ENCODE measurements at places on chromosomes 6 and 20.

DNA sequence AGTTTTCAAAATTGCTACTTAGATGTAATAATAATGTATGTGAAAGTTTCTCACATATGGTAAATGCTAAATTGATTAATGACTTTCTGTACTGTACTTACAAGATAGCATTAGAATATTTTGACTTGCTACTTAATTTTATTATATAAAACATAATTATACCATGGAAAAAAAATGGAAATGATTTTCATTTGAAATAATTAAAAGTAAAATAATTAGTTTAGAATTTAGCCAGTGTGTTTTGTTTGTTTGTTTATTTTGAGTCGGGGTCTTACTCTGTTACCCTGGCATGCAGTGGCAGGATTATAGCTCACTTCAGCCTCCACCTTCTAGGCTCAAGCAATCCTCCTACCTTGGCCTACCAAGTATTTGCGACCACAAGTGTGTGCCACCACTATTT is 7.1 kb downstream of the STXBP5 start:
- DNase-seq = no peak

- no peak for DNase-seq
Measured at GRCh38 chr20:1330075-1330830, 1.3 kb upstream of the SDCBP2 start.

DNA sequence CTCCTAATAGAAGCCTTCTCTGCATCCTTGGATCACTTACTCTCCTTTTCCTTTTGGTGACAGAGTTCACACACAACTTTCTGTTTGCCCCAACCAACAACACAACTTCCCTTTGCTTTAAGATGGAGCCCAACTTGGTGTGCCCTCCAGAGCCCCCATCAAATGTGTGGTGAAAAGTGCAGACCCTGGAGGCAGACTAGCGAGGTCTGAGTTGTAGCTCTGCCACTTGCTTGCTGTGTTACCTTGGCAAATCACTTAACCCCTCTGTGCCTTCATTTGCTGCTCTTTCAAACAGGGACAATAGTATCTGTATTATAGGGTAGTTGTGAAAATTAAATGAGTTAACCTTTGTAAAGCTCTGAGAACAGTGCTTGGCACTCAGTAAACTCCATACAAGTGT is 34.3 kb upstream of the CCN6 start:
- no peak for DNase-seq

DNA sequence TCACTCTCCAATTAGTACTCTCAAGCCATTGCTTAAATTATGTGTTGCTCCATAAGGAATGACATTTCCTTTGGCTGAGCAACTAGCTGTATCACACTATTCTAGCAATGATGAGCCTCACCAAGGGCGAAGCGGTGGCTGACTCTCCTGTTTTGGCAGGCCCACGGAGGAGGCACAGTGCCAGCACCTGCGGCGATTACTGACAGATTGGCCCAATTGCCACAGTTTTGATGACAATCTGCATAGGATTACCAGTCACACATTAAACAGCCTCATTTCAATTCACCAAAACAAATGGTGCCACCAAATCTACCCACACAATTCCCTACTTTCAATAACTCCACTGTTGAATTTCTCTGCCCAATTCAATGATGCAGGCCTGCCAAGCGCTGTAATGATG is 286.9 kb downstream of the PTPRK start:
- no peak for DNase-seq

DNA sequence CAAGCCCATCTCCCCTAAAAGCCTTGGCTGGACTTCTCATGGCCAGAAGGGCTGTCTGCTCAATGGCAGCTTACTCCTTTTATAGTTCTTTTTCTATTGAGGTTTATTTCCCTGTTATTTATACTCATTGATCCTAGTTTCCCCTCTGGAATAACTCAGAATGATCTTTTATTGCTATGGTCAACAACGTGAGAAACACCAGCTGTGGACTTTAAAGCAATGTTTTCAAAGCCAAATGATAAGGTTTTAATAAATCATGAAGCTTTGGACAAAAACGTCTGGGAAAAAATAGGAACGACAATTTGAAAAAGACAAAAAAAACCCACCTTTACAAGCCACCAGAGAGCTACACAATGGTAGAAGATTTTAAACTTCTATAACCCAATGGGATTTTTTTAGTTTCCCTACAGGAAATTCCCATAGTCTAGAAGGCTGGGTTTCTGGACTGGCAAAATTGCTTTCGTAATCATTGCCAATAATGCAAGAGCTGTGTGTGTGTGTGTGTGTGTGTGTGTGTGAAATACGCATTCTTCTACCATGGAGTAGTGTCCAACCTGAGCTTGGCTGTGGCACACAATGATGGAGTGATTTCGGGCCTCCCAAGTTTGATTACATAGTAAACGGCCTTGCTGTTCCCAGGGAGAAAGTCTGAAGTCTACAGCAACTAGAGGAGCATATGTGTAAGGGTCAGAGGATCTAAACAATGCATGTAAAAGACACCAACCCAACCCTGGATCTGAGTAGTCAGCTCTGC is 396.0 kb downstream of the SYNE1 start:
- no peak for DNase-seq

GRCh38 chr20:38224531-38224930 is 36.0 kb downstream of the KIAA1755 start:
- no peak for DNase-seq

- no peak for DNase-seq
Measured at GRCh38 chr6:155040154-155040553, 45.0 kb downstream of the TIAM2 start.

DNA sequence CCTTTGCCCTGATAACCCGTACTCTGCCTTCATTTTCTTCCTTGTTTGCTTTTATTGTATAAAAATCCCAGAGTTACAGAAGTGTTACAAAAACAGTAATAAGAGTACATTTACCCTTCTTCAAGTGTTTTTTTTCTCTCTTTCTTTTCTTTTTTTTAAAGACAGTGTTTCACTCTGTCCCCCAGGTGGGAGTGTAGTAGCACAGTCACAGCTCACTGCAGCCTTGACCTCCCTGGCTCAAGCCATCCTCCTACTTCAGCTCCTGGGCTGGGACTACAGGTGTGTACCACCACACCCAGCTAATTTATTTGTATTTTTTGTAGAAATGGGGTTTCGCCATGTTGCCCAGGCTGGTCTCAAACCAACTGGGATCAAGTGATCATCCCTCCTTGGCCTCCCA is 402.7 kb downstream of the CDKAL1 start:
- DNase-seq = no peak

DNA sequence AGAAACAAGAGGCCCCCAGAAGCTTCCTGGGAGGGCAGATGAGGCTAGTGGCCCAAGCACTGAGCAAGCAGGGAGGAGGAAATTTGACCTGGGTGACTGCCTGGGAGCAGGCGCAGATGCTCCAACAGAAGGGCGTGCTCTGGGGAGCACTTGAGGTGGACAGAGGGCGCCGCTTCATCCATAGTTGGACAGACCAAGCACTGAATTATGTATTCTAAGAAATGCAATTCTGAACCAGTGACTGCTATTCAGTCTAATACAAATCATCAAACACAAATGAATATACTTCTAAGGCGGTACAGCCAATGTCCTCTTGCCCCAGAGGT is 28.7 kb upstream of the IRF4 start:
- DNase-seq = no peak

DNA sequence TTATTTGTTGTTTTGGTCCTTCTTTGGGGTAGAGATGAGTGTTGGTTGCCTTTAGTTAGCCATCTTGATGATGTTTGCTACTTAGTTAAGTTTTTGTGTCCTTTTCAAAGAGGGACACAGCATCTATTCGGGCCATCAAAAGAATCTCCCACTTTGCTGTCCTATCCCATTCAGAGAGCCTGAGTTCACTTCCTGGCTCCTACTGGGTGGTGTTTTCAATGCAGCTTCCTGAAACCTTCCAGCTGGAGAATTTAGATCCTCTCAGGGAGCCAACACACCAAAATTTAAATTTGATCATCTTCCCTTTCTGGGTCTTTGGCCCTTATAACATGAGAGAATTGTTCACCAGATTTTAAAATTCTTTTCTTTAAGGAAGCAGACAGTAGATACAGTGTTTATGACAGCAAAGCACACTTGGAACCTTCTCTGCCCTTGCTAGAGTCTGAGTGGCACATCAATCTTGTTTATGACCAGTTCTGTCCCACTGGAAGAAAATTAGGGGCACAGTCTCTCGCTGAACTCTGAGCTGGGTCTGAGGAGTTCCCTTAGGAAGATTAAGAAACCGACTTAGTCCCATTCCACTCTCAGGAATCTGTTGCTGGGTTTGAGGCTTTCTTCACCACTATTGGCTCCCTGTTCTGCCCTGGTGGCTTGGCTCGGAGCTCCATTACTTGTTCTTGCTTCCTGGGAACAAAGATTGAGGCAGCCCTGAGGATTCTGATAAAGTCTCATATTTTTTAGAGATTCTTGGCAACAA is 115.5 kb downstream of the CCDC170 start:
- DNase-seq = no peak

GRCh38 chr6:6941201-6941600 is 166.6 kb upstream of the RREB1 start:
- DNase-seq = no peak

- DNase-seq = no peak
Measured at GRCh38 chr6:117110146-117110545, 155.2 kb upstream of the VGLL2 start.

GRCh38 chr20:60725311-60725906 is 526.7 kb upstream of the CDH4 start:
- DNase-seq = no peak

- DNase-seq = peak; percentile 17
Measured at GRCh38 chr6:31826793-31827285, 699 bp upstream of the HSPA1B start.

DNA sequence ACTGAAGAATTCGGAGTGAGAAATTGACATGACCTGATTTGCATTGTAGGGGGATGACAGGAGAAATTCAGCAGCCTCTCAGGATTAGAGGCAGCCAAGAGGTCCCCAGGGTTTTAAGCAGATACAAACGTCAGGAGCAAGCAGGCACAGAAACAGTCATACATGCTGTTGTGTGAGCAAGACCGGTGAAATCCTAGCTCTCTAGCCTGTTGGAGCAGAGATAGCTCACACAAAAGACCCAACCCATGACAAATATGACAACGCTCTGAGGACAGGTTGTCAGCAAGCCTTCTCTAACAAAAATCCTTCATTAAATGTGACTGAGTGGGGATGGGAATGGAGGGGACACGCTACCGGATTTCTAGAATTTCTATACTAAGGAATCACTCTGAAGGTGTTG is 23.0 kb upstream of the AKAP12 start:
- no peak for DNase-seq

- DNase-seq = no peak
Measured at GRCh38 chr6:22294301-22294700, 2.5 kb downstream of the PRL start.

DNA sequence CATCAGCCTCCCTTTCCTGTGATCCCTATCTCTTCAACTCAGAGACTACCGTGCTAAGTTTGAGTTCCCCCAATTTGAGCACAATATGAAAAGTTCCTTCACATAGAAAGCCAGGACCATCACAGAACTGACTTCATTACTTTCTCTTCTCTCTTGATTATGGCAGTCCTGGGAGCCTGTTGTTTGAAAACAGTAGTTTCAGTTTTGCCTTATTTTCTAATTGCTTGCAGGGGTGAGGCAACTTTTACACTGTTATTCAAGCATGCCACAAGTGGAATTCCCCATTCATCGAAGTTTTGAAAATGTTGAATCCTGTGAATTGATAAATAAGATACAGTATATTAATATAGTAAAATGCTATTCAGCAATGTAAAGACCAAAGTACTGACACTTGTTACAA is 569.7 kb upstream of the MARCKS start:
- DNase-seq = no peak

GRCh38 chr20:3074812-3075211 is 3.4 kb downstream of the OXT start:
- no peak for DNase-seq
